Stimulated activated CD4-positive, alpha-beta T cell treated with anti-CD3 and anti-CD28 coated beads, Interleukin-4, amount 100 ng/mL, for 48 hours (primary cell): ENCODE measurements at places on chromosomes 12 and 14.

- no peak for DNase-seq
Observed at GRCh38 chr12:100043631-100044030, 58.9 kb upstream of the ANKS1B start.

- no peak for DNase-seq
Observed at GRCh38 chr12:4438834-4439596, 6.6 kb downstream of the FGF6 start.

DNA sequence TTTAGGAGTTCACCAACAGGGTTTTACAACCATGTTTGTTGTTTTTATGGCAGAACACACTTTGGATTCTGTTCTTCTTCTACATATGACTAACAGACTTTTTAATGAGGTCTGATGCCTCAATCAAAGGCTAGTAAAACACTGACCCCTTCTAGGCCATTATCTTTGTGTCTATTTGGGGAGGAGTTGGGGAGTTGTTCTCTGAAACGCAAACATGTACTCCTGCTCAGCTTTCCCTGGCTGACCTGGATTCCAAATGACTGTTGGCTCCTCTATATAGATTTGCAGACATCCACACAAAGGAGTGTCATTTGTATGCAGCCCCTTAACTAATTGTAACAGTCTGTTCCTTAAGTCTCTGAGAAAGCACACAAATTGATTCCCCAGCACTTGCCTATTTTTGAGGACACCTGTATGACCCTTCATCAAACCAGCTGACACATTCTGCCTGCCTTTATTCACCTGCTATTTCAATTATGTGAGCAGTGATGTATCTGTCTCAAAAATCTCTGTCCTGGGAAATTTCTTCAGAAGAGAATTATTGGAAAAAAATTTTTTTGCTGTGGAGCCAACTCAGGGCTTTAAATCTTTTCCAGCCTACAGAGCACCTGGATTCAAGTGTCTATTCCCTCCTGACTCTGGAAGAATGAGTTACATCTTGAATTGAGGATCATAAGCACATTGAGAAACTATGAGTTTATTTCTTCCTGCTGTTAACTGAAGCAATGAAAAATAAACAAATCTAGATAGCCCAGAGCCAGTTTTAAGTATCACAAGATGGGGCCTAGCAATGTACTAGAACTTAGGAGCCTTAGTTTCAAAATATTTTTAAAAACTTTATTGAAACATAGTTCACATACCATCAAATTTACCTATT lies 417.2 kb downstream of the RAD51B start:
- DNase-seq: no peak

DNA sequence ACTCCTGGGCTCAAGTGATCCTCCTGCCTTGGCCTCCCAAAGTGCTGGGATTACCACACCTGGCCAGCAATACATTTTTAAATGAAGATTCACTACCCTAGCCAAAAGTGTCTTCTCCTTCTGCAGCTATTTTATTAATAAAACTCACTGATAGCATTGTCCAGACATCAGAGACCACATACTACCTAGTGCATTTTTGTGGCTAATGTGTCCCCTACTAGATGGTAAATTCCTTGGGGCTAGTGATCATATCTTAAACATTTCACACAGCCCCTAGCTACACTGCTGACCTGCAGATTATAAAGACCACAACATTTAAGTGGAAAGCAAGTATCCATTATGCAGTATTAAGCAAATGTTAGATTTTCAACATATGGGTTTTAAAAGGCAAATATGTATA lies 17.0 kb downstream of the DTD2 start:
- no peak for DNase-seq

GRCh38 chr14:44463356-44464004 lies 43.6 kb downstream of the FSCB start:
- DNase-seq: no peak

- no peak for DNase-seq
Observed at GRCh38 chr12:124248941-124249825, 45.7 kb upstream of the RFLNA start.

- DNase-seq: no peak
Observed at GRCh38 chr12:116332705-116333380, 55.4 kb upstream of the MED13L start.

GRCh38 chr14:36939265-36939664 lies 233.1 kb downstream of the SLC25A21 start:
- no peak for DNase-seq

DNA sequence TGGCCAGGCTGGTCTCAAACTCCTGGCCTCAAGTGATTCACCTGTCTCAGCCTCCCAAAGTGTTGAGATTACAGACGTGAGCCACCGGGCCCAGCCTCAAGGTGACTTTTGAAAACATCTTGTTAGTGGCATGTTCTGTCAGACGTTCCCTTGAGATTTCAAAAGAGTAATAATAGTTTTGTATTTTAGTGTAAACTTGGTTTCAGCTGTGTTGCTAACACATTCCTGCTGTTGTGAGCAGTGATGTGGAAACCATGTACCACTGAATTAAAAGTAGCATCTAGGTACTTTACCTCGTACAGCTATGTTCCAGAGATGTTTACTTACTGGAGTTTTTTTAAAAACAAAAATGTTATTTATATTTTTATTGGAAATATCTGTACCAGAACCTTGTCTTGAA lies 111.3 kb downstream of the AEBP2 start:
- no peak for DNase-seq

- DNase-seq: peak; percentile 44
Observed at GRCh38 chr14:104689109-104689880, at the start of gene INF2. INF2 (plus strand) TSS chr14:104689618; CDS start chr14:104701366, 11,748 bp downstream.

- DNase-seq: no peak
Observed at GRCh38 chr12:34354239-34355200, 332.2 kb downstream of the ALG10 start.

GRCh38 chr12:124915239-124916236 lies 1.1 kb upstream of the UBC start:
- DNase-seq: no peak

DNA sequence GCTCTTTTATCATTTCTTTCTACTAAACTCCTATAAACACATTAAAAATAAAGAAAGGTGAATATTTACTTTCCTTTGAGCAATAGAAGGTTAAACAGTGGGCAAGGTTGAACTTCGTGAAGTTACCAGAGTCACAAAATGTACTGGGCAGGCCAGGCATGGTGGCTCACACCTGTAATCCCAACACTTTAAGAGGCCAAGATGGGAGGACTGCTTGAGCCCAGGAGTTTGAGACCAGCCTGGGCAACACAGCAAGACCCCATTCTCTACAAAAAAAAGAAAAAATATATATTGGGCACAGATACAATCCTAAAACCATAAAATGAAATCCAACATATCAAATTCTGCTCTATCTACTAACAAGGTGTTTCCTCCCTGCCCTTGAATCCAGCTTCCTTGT lies 60.7 kb upstream of the VPS33A start:
- no peak for DNase-seq

DNA sequence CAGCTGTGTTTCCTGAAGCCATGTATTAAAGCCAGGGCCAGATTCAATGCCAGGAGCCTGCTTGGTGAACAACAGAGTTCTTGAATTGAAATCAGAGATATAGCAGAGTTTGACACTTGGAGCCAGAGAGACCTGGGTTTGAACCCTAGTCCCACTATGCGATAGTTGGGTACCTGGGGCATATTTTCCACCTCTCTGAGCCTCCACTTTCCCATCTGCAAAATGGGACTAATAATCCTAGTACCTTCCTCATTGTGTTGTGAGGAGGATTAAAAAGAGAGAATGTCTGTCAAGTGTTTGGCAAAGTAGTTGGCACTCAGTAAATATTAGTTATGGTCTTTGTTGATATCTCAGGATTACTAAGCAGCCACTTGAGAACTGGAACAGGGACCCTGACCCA lies 6.0 kb upstream of the HRK start:
- DNase-seq: no peak

GRCh38 chr12:68356060-68356695 lies 24.0 kb upstream of the MDM1 start:
- DNase-seq: no peak

GRCh38 chr14:20820063-20820904 lies 17.6 kb upstream of the RNASE1 start:
- no peak for DNase-seq

DNA sequence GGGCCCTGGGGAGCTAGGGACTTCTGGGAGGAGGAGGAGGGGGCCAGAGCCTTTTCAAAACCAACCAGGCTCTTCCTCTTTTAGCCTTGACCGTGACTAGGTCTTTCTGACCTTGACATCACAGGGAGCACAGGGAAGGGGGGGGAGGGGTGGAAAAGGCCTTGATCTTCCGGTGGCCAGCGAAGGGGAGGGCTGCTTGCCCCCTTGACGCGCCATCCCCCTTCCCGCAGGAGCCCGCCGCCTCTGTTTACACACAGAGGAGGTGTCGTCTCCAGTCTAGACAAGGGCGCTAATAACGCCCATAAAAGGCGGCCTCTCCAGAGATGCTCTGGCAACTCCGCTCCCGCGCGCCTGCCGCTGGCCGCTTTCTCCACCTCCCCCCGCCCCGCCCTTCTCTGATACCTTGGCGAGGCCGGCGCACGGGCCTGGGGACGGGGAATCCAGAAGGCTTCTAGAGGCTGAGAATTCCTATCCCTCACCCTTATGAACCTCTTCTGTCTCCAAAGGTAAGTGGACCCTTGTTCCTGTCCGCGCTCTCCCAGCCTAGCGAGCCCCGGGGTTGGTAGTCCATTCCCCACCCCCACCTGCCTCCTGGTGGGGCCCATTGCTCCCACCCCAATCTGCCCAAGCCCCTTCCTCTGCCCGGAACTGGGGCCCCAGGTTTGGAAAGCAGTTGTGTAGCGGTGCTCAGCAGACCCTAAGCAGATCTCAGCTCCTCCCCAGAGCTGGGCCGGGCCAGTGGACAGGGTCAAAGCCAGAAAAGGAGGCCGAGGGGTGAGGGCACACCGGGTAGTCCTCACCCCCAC lies 4.9 kb upstream of the HOXC12 start:
- DNase-seq: no peak

GRCh38 chr12:15937902-15938301 lies 26.8 kb downstream of the DERA start:
- no peak for DNase-seq
